ENCODE measurements at places on chromosomes 1 and 21. TPM values are rescaled to one million over a fixed set of nuclear protein-coding genes. Genes with fewer than 3 reads are reported as not detected.

GRCh38 chr1:27400082-27400962, 7.9 kb downstream of the GPR3 start:
- no peak for DNase-seq

GRCh38 chr1:57162607-57163261, 196.9 kb upstream of the C8B start:
- DNase-seq, result no peak

DNA sequence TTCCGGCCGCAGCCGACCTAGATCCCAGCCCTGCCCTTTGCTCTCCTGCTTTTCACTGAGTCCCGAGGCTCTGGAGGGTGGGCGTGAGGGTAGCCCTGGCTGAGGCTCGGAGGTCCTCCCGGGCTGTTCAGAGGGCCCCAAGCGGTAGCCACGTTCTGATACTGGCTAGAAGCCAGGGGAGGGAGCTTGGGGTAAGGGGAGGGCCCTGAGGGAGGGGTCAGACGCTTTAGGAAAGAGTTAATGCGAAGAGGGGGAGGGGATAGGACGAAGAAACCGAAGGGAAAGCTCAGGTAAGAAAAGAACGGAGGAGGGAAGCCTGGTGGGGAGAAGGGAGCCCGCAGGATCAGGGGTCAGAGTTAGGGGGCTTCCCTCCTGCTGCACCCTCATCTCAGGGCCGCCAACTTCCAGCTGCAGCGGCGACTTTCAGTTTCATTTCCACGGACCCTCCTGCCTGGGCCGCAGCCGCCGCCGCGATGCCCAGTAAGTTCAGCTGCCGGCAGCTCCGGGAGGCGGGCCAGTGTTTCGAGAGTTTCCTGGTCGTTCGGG, at the start of gene MOV10:
TSS of gene MOV10 (plus strand) at position 220 of the 546 bp plus-strand sequence. CDS start at position 474, 254 bp downstream.
- peak; percentile 68 for DNase-seq

Gene CD48
- total RNA-seq, result 1.5 TPM

GRCh38 chr21:38661889-38662568, 143.7 kb upstream of the ETS2 start:
- DNase-seq, result no peak

GRCh38 chr1:230084408-230085177, 17.6 kb downstream of the GALNT2 start:
- DNase-seq, result no peak

- no peak for DNase-seq
Observed at GRCh38 chr1:228744918-228745317, 9.6 kb downstream of the RHOU start.

Gene SLC9C2
- total RNA-seq, result not detected

DNA sequence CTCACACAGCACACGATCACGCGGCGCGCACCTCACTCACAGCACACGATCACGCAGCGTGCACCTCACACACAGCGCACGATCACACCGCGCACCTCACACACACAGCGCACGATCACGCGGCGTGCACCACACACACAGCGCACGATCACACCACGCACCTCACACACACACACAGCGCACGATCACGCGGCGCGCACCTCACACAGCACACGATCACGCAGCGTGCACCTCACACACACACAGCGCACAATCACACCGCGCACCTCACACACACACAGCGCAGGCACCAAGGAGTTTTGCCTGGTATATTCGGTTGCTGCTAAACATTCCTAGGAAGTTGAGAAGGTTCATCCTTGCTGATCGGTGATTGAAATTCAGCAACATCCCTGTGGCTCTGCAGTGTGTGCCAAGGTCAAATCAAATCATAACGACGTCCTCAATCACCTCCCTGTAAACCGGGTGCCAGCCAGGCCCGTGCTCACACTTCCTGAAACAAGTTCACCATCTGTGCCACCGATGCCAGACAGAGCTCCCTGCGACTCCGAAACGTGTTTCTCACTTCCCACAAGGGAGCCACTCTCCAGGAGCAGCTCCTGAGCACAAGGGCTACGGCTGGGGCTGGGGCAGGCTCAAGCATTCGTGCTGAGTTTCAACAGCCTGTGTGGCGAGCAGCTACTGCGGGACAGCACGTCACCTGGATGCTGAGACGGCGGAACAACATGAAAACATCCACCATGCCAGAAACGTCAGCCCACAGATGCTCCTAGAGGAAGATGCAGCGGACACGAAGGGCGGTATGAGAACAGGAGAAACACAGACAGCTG, 30.2 kb downstream of the WDR4 start:
- no peak for DNase-seq

Gene LCA5L
- 4.1 TPM for total RNA-seq

- DNase-seq, result no peak
Observed at GRCh38 chr1:187033693-187034390, 205.1 kb downstream of the PLA2G4A start.

DNA sequence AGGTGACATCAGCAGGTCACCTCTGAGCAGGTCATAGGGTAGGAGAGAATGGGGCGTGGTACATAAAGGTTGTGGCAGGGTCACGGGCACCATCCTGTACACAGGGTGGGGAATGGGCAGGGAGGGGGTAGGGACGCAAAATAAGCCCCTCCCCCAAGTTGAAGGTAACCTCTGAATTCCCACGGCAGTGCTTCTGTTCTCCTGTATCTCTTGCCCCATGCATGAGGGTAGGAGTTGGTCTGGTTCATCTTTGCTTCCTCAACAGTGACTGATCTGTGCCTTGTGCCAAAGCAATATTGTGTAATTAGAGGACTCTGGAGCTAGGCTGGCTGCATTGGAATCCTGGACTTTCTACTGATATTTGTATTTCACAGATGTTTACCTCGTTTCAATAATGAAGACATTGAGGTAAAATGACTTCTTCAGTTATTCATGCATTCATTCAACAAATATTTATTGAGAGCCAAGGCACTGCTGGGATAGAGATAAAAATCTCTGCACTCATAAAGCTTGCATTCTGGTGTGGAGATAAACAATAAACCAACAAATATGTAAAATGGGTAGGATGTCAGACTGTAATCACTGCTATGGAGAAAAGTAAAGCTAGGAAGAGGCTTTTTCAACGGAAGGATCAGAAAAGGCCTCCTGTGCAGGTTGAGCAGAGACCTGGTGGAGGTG, 18.4 kb upstream of the GFI1 start:
- DNase-seq, result no peak

DNA sequence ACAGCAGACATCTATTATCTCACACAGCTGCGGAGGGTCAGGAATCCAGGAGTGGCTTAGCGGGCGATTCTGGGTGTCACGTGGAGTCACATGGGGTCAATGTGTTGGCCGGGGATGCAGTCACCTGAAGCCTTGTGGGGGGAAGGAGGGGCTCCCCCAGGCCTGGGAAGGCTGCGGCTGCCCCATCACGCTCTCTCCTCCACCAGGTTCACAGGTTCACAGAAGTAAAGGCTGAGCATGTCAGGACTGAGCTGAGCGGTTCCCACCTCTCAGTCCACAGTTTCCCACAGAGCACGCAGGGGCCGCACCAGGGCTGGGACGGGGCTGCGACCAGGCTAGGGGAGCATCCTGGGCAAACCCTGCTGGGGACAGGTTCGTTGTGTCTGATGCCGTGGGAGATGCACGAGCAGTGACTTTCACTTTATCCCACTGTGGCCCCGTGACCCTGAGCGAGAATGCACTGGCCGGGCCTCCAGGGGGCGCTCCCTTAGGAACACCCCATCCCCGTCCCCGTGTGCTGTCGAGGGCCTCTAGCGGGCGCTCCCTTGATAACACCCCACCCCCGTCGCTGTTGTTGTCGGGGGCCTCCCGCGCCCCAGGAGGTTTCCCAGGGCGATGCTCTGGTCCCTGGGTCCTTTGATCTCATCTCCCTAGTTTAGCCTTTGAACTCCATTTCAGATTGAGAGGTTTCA, 73.2 kb upstream of the TRAPPC10 start:
- peak; percentile 48 for DNase-seq

GRCh38 chr1:8162168-8162567, 136.1 kb upstream of the ERRFI1 start:
- no peak for DNase-seq

DNA sequence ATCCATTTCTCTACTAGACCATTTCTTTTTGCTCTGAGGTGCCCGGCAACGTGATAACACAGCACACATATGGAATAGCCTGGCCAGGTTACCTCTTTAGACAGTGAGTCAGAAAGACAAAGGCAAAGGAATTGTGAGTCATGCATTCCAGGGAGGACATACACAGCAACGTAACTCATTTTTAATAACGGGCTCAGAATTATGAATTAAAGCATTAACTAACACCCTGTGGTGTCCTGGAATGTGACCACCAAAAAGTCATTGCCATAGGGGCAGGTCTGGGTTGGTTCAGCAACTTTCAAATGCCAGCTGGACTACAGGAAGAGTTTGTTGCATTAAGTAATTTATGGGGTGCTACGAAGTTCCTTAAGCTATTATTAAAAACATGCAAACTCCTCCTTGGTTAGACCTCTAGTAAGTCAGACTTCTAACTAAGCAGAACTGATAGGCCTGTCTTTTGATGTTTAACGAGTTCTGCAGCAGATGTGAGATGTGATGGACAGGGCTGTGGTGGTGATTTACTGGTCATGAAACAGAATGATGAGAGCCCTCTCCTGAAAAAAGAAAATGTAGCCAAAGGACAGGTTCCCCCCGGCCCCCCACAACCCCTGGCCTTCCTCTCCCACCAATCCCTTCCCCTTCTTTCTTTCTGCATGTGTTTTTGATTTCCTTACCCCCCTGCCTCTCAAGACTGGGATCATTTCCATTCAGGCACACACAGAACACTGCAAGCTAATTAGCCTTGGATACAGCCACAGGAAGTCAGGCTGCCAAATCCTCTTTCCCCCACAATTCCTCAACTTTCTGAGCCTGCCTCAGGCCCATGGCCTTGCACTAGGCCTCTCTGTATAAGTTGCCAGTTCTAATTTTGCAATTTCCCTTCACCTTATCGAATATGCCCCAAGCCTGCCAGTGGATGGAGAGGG, 88.9 kb upstream of the HAO2 start:
- peak; percentile 15 for DNase-seq

- DNase-seq, result no peak
Observed at GRCh38 chr1:244665771-244666217, 12.9 kb downstream of the DESI2 start.

Gene CHRNB2
- total RNA-seq, result not detected

Gene OPRD1
- total RNA-seq, result 0.07 TPM

Gene SLC45A3
- 0.88 TPM for total RNA-seq

DNA sequence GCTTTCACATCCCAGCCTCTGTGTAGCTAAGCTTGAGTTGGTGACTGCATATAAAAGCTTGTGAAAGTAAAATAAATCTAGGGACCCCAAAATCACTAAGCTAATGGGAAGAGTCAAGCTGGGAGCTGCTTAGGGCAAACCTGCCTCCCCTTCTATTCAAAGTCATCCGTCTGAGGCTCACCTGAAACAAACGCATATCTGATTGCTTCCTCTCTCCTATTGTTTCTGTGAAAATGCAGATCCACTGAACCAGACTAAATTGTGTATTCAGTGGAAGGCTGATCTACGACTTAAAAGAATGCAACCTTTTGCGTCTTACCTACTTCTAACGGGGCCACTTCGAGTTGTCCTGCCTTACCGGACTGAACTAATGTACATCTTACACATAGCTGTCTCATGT, 70.3 kb downstream of the LTN1 start:
- DNase-seq, result no peak

- no peak for DNase-seq
Observed at GRCh38 chr1:212946872-212947271, 3.5 kb upstream of the VASH2 start.

- DNase-seq, result no peak
Observed at GRCh38 chr1:230712470-230712942, 1.4 kb downstream of the AGT start.

Gene MROH7
- 3.5 TPM for total RNA-seq

Gene DIRAS3
- 0.26 TPM for total RNA-seq

Gene KCNJ9
- 0.28 TPM for total RNA-seq

GRCh38 chr1:150142083-150142482, 7.6 kb upstream of the PLEKHO1 start:
- no peak for DNase-seq

Gene VASH2
- 17.2 TPM for total RNA-seq
